A549 treated with Hydrocortisone at 1 μM for 4 hours (cell line): ENCODE measurements at places on chromosomes 6 and 20. TPM values are rescaled to one million over a fixed set of nuclear protein-coding genes. Genes with fewer than 3 reads are reported as not detected.

The RAB44 gene
- total RNA-seq: 0.02 to 0.07 TPM (median 0.05 TPM) in 3 of 5 replicates, not detected in the others

The TRAM2 gene
- total RNA-seq: 29.5 to 48.0 TPM (median 38.8 TPM) in 5 replicates

The GINM1 gene
- total RNA-seq: 23.6 to 34.2 TPM (median 26.6 TPM) in 5 replicates

The FAM209B gene
- total RNA-seq: 0.32 to 0.92 TPM (median 0.60 TPM) in 4 of 5 replicates, not detected in the other

The TBXT gene
- total RNA-seq: 0.21 TPM in 1 of 5 replicates, not detected in the others

The ENPP1 gene
- 1.2 to 1.6 TPM (median 1.6 TPM) in 5 replicates for total RNA-seq

The EMILIN3 gene
- 0.40 to 0.54 TPM (median 0.44 TPM) in 5 replicates for total RNA-seq

The STMND1 gene
- not detected in 5 replicates for total RNA-seq

The ENPP4 gene
- total RNA-seq: 0.20 to 0.38 TPM (median 0.27 TPM) in 5 replicates

The CCR6 gene
- 0.09 TPM in 1 of 5 replicates, not detected in the others for total RNA-seq

The DPPA5 gene
- total RNA-seq: not detected in 5 replicates

The MATN4 gene
- 0.06 to 0.16 TPM (median 0.08 TPM) in 5 replicates for total RNA-seq

The TSHZ2 gene
- not detected in 5 replicates for total RNA-seq

The RBM12 gene
- 69.9 to 98.1 TPM (median 84.4 TPM) in 5 replicates for total RNA-seq

The PREX1 gene
- 13.6 to 15.8 TPM (median 14.3 TPM) in 5 replicates for total RNA-seq

The PHACTR3 gene
- 0.08 to 0.54 TPM (median 0.31 TPM) in 5 replicates for total RNA-seq

The ZNF391 gene
- 0.07 to 0.29 TPM (median 0.16 TPM) in 5 replicates for total RNA-seq

The EYA2 gene
- total RNA-seq: 2.0 to 2.6 TPM (median 2.4 TPM) in 5 replicates

The ADGRF1 gene
- 0.05 TPM in 1 of 5 replicates, not detected in the others for total RNA-seq

The RCAN2 gene
- not detected in 5 replicates for total RNA-seq

The ACTL10 gene
- total RNA-seq: 0.06 TPM in 2 of 5 replicates, not detected in the others

The WFDC10B gene
- not detected in 5 replicates for total RNA-seq

The VNN1 gene
- total RNA-seq: 0.03 to 0.15 TPM (median 0.06 TPM) in 5 replicates

The SULF2 gene
- 21.6 to 24.8 TPM (median 22.7 TPM) in 5 replicates for total RNA-seq

The TFAP2D gene
- not detected in 5 replicates for total RNA-seq

The HSPA1L gene
- total RNA-seq: 1.2 to 2.0 TPM (median 1.6 TPM) in 5 replicates
